ENCODE measurements at places on chromosomes 7 and 10.

- DNase-seq, result no peak
Measured at GRCh38 chr10:88165849-88166271, 302.4 kb downstream of the PTEN start.

DNA sequence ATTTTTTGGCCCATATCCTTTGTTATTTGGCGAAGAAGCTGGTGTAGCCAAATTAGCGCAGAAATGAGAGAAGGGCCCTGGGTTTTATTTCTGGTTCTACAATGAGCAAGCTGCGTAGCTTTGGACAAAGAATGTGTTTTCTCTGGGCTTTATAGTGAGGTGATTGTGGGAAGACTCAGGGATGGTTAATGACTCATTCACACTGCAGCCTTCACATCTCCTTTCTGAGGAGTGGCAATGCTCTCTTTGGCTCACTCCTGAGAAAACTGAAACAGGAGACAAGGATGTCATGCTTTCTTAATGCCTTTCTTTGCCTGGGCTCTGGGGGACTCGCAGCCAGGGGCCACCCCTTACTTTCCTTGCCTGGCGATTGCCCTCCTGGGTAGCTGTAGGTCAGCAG, 271.0 kb upstream of the PODXL start:
- no peak for DNase-seq

GRCh38 chr10:122850705-122851640, 5.3 kb upstream of the CUZD1 start:
- DNase-seq, result no peak

- DNase-seq, result no peak
Measured at GRCh38 chr7:131745390-131746248, 189.2 kb upstream of the PODXL start.

DNA sequence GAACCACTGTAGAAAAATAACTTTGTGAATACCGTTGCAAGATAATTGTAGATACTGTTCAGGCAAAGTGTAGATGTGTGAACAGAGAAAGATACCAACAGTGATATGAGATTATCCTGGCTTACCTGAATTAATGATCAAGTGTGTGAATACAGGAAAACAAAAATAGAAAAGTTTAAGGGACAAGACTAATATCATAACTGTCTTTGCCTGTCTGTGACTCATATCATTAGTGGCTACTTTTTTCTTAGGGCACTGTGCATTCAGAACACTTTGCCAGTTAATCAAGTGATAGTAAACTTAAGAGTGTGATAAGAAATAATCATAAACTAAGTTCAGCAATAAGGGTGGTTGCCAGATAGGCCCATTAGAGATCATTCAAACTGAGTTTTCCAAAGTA, 323.0 kb upstream of the LRGUK start:
- no peak for DNase-seq

GRCh38 chr7:6648815-6649104, 11.6 kb downstream of the ZNF316 start:
- DNase-seq, result no peak

GRCh38 chr10:66862687-66863258, 63.1 kb upstream of the LRRTM3 start:
- DNase-seq, result no peak

- no peak for DNase-seq
Measured at GRCh38 chr10:34886906-34887642, 72.0 kb upstream of the PARD3 start.

DNA sequence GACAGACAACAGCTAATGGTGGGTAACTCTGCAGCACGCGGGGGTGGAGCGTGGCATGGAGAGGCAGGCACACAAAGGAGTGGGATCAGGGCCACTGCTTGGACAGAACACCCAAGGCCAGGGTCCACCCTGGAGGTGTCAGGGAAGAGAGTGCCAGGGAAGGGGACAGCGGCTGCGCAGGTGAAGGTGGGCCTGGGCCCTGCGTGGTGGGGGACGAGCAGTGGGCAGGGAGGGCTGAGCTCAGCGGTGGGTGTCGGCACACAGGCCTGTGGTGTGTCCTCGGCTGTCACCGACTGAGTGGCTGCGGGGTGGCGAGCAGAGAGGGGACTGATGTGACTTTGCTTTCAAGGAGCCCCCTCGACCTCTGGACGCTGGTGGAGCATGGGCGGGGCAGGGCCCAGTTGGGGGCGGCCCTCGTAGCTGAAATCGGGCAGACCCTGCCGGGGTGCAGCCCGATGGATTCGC, 8.4 kb upstream of the SCART1 start:
- DNase-seq, result no peak

GRCh38 chr10:97048649-97049427, 136.9 kb downstream of the SLIT1 start:
- DNase-seq, result no peak

- no peak for DNase-seq
Measured at GRCh38 chr10:78541481-78542140, 507.9 kb downstream of the RPS24 start.

- no peak for DNase-seq
Measured at GRCh38 chr10:77038407-77038806, 599.2 kb downstream of the KCNMA1 start.

Measured in SHP77 treated with DMSO at 0.1 percent for 48 hours (cell line).